Activated T-helper 9 cell treated with anti-CD3 and anti-CD28 coated beads, Interleukin-2, amount 50 U/mL, for 16 hours (primary cell): ENCODE measurements at places on chromosomes 7 and 10.

GRCh38 chr7:130884437-130885417 lies 150.7 kb upstream of the KLF14 start:
- DNase-seq: no peak

DNA sequence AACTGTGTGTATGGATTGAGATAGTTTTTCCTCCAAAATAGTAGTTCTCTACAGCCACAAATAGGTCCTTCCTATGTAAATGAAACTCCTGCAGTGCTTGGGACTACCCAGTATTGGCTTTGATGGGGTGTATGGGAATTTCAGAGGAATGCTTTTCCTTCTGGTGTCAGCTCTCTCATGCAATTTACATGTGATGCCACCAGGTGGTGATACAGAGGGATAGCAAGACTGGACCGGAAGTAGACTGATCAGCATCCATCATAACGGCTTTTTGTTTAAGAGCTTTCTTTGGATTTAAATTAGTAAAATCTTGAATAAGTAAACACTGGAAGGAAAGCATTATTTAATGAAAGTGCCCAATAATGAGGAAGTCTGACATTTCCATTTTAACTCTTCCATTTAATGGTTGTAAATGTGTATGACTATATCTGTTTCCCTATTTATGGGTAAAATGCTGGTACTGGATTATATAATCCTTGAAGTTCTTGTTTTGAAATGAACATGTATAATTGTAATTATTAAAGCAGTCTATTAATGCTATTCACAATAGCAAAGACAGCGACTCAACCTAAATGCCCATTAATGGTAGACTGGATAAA lies 22.7 kb downstream of the DYNC1I1 start:
- no peak for DNase-seq

GRCh38 chr7:131354390-131354789 lies 26.7 kb downstream of the MKLN1 start:
- DNase-seq: no peak

- DNase-seq: no peak
These were observed 96.9 kb upstream of the LRRTM3 start for GRCh38 chr10:66828957-66829356.

DNA sequence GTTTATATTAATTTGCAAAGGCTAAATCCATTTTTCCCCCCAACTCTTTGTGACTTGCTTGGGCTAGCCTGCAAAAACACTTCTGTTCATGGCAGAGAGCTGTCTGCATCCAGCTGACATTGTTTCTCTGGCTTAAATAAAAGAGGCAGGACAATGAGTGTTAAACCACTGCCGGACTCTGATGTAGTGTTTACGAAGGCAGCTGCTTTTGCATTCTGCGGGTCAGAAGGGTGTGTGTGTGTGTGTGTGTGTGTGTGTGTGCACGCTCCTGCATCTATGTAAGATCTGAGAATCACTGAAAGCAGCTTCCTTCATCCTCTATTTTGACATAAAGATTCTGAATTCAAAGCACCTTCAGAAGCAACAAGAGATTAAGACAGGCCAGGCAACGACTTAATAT lies 28.3 kb downstream of the NRP1 start:
- no peak for DNase-seq

DNA sequence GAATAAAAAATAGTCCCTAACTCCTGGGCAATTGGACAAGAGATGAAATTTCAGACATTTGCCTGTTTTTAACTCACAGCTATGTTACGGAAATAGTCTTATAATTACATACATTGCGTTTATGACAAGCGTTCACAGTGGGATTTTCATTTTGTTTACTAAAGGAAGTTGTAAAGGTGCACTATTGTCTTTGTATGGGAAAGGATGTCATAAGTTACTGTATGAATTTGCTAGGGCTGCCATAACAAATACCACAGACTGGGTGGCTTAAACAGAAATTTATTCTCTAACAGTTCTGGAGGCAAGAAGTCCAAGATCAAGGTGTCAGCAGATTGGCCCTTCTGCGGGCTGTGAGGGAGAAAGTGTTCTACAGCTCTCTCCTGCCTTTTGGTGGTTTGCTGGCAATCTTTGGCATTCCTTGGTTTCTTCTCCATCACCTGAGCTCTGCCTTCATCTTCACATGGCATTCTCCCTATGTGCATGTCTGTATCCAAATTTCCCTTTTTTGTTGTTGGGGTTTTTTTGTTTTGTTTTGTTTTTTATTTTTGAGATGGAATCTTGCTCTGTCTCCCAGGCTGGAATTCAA lies 5.6 kb downstream of the NFE2L3 start:
- no peak for DNase-seq

DNA sequence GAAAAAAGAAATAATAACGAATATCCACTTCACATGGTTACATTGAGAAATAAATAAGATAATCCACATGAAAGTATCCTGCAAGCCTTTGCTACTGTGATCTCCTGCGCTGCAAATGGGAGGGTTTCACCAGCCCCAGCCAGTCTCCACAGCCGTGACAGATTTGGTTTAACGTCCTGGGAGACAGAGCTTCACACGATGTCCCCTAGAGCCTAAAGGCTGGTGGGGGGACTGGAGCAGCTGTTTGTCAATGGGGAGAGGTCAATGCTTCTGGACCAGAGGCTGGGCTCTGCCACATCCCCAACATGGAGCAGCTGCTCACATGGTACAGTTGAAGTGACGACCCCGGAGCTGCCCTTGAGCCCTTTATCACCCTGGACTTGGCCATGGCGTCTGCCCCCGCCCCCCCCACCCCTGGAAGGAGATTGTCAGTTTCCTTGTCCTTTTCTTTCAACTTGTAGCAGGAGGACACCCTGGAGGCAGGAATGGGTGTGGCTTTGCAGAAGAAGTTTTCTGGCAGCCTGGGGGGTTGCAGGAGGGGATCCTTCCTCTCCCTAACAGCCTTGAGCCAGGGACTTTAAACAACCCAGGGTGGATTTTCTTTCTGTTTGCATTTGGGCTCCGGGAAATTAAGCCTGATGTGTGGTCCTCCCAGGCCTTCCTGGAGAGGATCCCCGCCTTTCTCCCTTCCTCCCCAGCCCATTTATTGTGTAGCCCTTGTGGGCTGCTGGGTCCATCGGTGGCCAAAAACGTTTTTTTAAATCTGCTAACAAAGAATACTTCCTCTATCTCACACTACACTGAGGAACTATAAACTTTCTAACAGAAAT lies 37.0 kb upstream of the MXI1 start:
- no peak for DNase-seq

- no peak for DNase-seq
These were observed 112.5 kb upstream of the GHITM start for GRCh38 chr10:84026821-84027257.

GRCh38 chr10:129768437-129769355 lies 195.4 kb downstream of the EBF3 start:
- no peak for DNase-seq

GRCh38 chr10:31074722-31075086 lies 43.0 kb upstream of the ZNF438 start:
- no peak for DNase-seq

DNA sequence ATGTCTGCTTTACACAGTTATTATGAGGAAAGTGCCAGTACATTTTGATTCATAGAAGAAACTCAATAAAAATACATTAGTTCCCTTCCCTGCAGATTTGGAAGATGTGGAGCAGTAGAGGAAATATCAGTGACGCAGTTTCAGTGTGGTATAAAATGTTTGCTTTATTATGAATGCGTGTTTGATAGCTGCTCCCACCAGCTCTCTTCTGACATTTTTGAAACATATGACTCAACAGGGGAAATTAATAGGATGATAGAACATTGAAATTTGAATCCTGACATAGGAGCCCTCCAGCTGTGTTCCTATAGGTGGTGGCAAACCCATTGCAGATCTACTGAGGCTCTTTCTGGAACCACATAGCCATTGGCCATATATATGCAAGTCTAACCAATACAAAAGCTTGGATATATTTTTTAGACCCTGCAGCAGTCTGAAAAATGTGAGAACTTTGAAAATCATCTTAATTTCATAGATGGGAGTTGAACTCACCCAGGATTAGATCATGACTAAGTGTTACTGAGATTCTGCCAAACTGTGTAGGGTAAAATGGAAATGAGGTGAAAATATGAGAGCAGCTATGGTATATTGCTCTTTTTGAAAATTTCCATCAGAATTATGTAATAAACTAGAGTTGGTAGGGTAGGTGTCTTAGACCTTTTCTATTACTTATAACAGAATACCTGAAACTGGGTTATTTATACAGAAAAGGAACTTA lies 47.8 kb downstream of the BZW2 start:
- no peak for DNase-seq

- DNase-seq: no peak
These were observed 43.2 kb upstream of the KCNMA1 start for GRCh38 chr10:77680811-77681210.

GRCh38 chr10:22761569-22762220 lies 47.3 kb upstream of the PIP4K2A start:
- no peak for DNase-seq

GRCh38 chr7:146321301-146321700 lies 204.7 kb downstream of the CNTNAP2 start:
- no peak for DNase-seq

- no peak for DNase-seq
These were observed 67.4 kb upstream of the LRRC4 start for GRCh38 chr7:128098629-128099028.

DNA sequence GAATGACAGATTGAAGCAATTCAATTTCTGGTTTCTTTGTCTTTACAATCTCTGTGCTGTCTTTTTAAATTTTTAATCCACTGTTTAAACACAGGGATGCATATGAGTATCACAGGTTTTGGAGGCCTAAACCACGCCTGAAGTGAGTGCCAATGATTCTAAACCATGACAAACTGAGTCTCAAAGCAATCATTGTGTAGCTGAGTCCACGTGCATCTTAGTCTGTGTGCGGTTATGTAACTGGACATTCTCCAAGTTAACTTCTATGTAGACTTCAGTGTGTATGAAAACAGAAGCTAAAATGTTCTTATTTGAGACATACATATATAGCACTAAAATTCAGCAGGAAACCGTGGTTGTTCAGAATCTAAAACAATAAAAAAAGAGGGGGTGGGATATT lies 79.3 kb upstream of the ST8SIA6 start:
- DNase-seq: no peak

- DNase-seq: no peak
These were observed 28.3 kb upstream of the FRMD4A start for GRCh38 chr10:14358886-14359573.
